Stimulated activated CD8-positive, alpha-beta memory T cell treated with anti-CD3 and anti-CD28 coated beads, Interleukin-4, amount 100 ng/mL, for 24 hours (primary cell): ENCODE measurements at places on chromosomes 7 and 10.

DNA sequence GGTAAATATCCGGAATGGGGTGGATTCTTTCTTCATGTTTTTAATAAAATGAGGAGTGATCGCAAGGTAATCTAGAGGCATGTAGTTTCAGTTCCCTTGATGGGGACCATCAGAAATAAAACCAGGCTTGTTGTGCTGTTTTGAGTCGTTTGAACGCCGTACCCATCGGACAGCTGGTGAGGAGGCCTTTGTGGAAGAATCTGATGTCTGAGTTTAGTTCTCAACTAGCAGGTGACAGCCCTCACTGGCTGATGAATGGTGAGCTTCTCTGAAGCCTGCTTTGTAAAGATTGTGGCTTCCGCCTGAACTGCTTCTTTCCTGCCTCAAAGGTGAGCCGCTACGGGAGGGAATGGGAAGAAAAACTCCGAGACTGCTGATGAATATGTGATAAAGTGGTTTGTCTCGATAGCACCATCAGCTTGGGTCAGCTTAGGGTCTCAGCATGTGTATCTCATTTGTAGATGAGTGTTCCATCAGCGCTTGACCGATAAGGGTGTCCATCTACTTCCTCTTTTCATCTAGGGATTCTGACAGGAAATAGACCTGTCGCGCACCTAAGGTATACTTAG is 977 bp downstream of the TMEM248 start:
- DNase-seq: no peak

DNA sequence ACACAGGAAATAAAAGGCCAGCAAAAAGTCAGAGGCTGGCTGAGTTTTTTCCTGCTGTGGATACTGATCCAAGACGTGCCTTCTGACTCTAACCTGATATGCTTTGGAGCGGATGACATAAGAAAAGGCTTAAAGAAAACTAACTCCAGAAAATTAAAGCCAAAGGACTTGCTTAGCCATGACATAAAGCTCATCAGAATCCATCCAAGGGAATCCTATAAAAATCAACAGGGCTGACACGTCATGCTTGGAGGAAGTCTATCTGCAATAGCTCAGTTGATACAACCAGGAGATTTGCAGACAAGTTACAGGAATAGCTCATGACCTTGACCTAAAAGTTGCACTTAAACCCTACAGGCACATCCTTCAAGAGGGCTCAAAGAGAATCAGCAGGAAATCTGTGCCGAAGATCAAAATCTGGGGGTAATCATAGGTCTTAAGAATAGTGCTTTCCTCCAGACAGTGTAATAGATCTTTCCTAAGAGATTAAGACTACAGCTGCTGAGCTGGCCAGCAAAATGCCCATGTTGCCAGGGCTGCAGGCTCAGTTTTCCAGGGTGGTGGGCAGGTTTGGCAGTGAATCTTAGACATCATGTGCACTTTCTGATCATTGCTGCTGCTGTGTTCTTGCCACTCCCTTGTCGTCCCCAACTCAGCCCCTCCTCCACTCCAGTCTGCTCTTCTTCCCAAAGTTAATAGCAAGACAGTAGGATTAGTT is 111.5 kb upstream of the SVIL start:
- DNase-seq: no peak

DNA sequence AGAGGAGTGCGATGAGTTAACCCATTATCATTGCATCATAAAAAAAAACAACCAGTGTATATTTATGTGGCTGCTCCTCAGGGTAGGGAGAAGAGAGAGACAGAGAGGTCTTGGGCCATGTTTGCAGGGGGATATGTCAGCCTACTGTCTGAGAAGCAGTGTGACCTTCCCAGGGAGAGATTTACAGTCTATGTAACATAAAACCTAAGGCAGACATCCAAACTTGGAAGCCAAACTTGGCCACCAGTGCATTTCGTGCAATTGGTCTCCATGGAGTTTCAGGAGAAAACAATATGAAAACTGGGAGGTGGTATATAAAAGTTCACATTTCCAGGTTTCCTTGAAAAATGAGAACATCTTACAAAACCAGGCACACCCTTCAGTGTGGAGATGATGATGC is 85.9 kb upstream of the CXCL12 start:
- DNase-seq: no peak

- no peak for DNase-seq
Measured at GRCh38 chr7:107924841-107925504, 34.0 kb downstream of the DLD start.

- no peak for DNase-seq
Measured at GRCh38 chr10:71362141-71362540, 34.6 kb upstream of the CDH23 start.

- DNase-seq: no peak
Measured at GRCh38 chr7:65233409-65234034, 140.1 kb upstream of the ZNF92 start.

- no peak for DNase-seq
Measured at GRCh38 chr7:108997480-108997879, 427.8 kb downstream of the DNAJB9 start.

DNA sequence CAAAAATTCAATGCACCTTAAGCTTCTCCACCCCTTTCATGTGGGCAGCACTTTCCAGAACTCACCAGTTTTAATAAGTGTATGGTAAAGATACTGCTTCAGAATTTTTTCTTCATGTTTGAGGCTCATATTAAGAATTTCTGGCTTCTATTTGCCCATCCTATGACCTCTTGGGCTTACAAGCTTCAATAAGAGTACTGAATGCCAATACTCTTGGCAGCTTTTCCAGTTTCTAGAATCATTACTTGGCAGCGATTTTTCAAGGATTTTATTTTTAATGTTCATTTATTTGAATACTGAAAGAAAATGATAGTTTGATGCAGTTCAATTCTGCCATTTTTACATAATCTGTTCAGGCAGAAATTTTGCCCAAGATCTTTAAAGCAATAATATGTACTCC is 242.1 kb upstream of the KCND2 start:
- DNase-seq: no peak

- DNase-seq: no peak
Measured at GRCh38 chr10:84159076-84159685, 14.4 kb upstream of the GPR15LG start.

GRCh38 chr10:110535958-110536891 is 31.3 kb upstream of the SMC3 start:
- peak; percentile 68 for DNase-seq

DNA sequence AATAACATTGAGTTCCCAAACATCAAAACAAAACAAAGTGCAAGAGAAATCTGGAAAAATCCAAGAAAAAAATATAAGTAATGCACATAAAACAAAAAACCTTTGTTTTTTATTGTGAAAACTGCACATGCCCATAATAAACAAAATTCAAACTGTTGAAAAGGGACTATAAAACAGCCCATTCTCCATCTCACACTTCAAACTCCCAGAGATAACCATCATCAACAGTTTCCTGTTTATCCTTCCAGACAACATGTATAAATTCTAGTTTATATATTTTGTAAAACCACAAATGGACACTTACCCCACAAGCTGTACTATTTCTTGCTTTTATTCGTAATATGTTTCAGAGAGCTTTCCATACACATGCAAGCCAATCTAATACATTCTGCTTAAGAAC is 79.3 kb downstream of the DPY19L1 start:
- DNase-seq: no peak

GRCh38 chr7:29434380-29434768 is 129.3 kb upstream of the PRR15 start:
- DNase-seq: no peak

DNA sequence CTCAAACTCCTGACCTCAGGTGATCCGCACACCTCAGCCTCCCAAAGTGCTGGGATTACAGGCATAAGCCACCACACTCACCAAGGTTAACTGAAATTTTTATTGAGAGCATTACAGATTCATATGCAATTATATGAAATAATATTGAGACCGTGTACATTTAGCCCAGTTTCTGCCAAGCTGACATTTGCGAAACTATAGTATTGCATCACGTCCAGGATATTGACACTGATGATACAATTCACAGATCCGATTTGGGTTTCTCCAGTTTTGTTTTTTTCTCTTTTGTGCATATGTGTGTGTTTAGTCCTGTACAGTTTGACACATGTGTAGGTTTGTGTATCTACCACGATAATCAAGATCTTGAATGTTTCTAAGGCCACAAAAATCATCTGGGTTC is 627.9 kb upstream of the FOXK1 start:
- no peak for DNase-seq

DNA sequence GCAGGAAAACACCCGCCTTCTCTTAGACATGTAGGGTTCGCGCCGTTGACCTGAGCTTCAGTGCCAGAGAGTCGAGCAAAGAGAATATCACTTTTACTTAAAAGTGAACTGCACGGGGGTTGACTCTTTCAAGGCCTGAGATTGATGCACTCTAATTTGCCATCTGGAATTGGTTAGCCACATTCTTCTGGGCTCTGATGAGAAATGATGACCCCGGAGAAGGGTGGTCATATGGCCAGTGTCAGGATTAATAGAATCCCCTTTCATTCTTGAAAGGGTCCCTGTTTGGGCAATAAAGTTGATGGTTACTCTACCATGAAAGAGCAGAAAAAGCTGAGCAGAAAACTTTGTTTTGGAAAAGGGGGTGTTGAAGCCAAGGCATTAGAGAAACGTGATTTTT is 31.2 kb downstream of the GRK5 start:
- no peak for DNase-seq

DNA sequence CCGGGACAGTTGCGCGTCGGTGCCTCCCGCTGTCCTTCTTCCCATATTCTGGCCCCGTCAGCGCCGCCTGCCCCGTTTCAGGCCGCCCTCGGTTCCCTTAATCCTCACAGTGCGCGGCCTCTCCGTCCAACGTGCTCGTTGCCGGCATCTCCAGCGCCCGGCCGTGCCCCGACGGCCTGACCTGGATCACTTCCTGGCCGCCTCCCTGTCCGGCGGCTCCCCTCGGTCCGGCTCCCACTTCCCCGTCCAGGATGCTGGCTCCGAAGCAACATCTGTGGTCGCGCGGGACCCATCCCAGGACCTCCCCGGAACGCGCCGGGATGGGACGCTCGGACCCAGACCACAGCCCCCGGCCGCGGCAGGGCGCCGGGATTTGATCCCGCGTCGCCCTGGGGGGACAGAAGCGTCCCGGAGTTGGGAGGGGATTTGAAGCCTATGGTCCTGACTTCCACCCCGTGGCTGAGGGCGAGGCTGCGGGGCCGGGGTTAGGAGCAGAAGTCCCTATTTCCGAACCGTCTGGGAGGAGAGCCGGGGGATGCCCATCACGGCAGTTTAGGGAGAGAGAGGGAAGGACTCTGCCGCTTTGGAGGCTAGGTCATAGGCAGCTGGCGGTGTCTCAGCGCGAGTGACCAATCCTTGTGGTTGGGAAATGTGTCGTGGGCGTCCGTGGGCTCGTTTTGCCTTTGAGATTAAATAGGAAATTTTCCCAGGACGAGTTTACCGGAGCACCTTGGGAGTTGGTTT is 53.8 kb downstream of the KCTD7 start:
- DNase-seq: peak; percentile 1

- no peak for DNase-seq
Measured at GRCh38 chr7:150983893-150984368, 5.8 kb upstream of the KCNH2 start.

- DNase-seq: no peak
Measured at GRCh38 chr10:91474009-91474408, 63.9 kb downstream of the HECTD2 start.

DNA sequence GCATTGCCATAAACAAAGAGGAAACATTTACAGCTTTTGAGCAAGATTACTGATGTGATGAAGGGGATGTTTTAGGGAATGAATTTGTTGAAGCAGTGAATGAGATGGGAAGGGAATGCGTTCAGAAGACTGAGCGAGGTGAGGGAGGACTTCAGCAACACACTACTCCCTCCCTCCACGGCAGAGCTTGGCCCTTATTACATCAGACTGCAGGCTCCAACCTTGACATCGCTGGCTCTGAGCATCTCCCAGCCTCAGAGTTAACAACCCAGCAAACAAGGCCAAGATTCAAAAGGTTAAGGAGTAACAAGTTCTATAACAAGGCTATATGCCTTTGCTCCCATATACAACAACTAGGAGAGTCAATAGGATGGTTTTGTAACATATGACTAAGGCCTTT is 164.4 kb downstream of the ELMO1 start:
- no peak for DNase-seq

- DNase-seq: no peak
Measured at GRCh38 chr10:12287772-12288171, 61.6 kb upstream of the CAMK1D start.

GRCh38 chr10:102400076-102400475 is 4.6 kb downstream of the NFKB2 start:
- no peak for DNase-seq

DNA sequence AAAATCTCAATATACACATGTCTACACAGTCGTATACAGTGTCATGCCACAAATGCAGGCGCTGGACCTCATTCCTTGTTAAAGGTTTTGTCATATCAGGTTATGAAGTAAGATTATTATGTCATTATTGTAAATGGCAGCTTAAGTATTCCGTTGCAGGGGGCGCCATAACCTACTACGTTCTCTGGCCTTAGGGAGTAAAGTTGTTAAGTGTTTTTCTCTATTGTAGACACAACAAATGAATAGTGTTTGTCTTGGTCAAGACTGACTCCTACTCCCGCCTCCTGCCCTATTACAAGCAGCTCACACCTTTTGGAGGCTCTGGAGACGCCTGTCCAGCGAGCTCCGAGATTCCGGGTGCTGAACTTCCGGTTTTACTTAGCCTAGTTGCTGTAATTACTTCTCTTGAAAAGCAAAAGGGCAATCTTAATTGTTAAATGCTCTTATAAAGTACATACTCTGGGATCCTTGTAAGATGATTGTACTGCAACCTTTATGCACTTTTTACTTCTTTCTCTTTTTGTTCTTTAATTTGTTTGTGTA is 994 bp downstream of the GATAD1 start:
- no peak for DNase-seq

DNA sequence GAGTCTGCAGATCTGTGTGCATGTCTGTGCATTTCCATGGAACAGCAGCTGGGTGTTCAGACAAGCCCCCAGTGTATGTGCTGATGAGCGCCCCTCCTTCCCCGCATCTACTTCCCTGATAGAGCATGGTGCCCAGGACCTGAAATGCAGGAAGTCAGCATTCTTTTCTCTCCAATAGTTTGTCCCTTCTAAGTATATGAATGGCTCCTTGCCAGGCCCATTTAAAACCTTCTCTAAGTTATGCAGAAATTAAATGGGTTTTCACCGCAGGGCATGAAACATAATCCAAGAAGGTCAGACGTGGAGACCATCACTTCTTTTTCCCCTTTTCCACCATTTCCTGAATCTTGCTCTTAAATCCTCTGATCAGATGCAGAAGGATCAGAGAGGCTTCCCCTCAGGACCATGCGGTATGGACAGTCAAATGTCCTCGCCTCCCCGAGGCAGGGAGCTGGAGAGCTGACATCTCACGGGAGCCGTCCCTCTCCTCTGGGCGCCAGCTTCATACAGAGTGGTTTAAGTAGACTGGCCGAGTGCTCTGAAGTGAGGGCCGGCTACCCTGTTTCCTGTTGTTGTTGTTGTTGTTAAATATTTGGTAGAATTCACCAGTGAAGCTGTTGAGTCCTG is 155.3 kb downstream of the C10orf105 start:
- no peak for DNase-seq
